H1 (cell line): ENCODE measurements at places on chromosomes 16 and 17. TPM values are rescaled to one million over a fixed set of nuclear protein-coding genes. Genes with fewer than 3 reads are reported as not detected.

GRCh38 chr17:19013226-19013625 is 8.7 kb upstream of the FAM83G start:
- no peak for DNase-seq

Gene BTBD17
- 7.0 and 7.8 TPM in 2 replicates for total RNA-seq

GRCh38 chr16:81445143-81445961 is 744 bp downstream of the CMIP start:
- no peak for DNase-seq

GRCh38 chr17:30823421-30823820 is 1.1 kb downstream of the CRLF3 start:
- no peak for DNase-seq

Gene NEUROD2
- not detected in 2 replicates for total RNA-seq

Gene TEKT5
- total RNA-seq, result not detected in 2 replicates

Gene CCL17
- not detected in 2 replicates for total RNA-seq

GRCh38 chr17:62478424-62478879 is at the start of gene TLK2:
TLK2 (plus strand) TSS chr17:62478825; CDS start chr17:62481126, 2,301 bp downstream.
- DNase-seq, result peak; percentile 29

DNA sequence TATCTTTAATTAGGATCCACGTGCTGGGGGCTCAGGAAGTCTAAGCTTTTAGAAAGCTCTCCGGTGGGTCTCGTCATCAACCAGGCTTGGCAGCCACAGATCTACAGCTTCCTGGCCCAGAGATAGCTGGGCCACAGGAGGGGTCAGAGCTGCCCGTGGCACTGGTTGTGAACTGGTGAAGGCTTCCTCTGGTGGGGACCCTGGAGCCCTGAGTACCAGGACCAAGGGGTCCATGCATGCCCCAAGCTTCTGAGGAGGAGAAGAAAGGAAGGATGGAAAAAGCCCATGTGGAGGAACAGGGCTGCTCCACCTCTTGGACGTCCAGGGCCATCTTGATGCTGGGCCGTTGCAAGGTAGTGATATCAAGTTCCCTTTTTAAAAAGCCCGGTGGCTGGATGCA is 13.3 kb downstream of the RMI2 start:
- no peak for DNase-seq

Gene SLC52A1
- total RNA-seq, result 0.61 and 0.63 TPM in 2 replicates

Gene NACA2
- total RNA-seq, result not detected in 2 replicates

GRCh38 chr16:52389045-52389444 is 157.9 kb downstream of the TOX3 start:
- no peak for DNase-seq

GRCh38 chr17:20028443-20028842 is 19.3 kb downstream of the SPECC1 start:
- DNase-seq, result no peak

DNA sequence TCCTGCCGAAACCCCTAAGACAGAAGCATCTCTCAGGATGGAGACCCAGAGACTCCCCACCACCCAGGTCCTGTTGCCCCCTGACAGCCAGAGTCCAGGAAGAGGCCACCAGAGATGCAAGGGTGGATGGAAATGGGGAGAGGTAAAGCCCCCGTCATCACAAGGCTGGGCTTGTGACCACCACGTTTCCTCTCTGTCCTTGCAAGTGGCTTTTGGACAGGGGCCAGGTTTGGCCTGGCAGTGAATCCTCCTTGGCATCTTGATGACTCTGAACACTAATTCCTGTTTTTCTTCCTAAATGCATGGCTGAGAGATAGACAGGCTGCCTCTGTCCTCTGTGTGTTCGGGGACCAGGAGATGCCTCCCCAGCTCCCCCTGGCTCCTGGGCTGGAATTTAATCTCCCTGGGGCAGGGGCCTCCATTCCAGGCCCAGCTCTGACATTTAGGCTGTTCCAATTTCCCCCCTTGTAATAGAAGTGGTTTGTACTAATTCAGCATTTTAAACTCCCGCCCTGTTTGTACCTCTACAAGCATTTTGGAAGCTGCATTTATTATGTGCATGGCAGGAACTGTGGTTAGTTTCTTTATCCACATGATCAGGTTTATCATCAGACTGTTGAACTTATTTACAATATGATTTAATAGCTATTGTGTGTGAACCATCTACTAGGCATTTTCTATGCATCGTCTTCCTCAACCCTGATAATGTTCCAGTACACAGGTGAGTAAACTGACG is 116.1 kb upstream of the IRX6 start:
- DNase-seq, result no peak

Gene CACNG3
- not detected in 2 replicates for total RNA-seq

DNA sequence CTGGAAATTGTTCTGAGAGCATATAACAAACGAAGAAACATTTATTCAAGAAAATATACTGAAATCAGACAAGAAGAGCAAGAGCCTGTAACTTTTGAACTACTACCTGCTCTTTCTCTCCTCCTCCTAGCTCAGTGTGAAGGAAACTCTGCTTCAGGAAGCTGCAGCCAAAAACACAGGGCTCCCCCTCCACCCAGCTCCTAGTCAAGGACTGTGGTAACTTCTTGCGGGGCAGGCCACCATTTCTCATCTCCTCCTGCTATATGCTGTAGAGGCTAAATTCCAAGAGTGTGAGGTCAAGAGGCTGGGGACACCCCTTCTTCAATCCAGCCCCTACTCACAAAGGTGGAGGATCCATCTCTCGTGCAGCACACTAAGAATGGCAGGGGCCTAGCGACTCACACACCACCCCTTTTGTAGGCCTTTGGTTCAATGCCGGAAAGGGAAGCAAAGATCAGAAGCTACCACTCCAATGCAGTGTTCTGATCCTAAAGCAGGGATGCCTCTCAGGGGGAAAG is 74.6 kb downstream of the ITFG1 start:
- no peak for DNase-seq

DNA sequence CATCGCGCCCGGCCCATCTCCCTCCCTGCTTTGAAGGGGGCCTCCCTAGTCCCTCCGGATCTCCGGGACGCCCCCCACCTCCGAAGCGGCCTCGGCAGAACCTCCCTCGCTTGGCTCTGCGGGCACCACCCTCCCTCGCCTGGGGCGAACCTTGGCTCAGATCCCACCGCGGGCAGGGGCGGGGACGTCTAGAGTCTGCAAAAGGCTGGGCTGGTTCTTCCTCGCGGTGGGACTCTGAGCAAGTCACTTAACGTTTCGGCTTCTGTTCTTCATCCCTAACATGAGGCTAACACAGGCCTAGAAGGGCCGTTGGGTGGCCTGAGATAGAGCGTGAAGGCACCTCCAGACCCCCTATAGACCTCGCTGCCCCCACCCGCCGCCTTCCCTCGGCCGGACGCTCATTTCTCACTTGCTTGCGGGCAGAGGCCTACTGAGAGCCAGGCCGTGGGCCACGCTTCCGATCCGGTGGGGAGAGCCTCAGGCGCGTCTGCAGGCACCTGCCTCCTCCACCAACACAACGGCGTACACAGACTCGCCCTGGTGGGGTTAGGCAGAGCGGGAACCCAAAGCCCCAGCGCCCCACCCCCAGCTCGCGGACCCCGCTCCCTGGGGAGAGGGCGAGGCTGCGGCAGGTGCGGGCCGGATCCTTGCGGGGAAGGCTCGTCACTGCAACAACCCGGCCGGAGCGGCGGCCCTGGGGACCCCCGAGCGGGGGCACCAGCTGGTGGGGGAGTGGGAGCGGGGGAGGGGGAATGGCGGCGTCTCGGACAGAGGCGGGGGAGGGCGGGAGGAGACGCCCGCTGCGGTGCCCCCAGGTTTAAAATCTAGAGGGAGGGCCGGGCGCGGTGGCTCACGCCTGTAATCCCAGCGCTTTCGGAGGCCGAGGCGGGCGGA is 5.4 kb downstream of the MYO1C start:
- DNase-seq, result peak; percentile 79

Gene IGFBP4
- 105 and 109 TPM in 2 replicates for total RNA-seq

Gene CPNE7
- 21.7 and 23.7 TPM in 2 replicates for total RNA-seq

GRCh38 chr17:35265566-35266141 is 22.8 kb downstream of the SLFN5 start:
- no peak for DNase-seq

DNA sequence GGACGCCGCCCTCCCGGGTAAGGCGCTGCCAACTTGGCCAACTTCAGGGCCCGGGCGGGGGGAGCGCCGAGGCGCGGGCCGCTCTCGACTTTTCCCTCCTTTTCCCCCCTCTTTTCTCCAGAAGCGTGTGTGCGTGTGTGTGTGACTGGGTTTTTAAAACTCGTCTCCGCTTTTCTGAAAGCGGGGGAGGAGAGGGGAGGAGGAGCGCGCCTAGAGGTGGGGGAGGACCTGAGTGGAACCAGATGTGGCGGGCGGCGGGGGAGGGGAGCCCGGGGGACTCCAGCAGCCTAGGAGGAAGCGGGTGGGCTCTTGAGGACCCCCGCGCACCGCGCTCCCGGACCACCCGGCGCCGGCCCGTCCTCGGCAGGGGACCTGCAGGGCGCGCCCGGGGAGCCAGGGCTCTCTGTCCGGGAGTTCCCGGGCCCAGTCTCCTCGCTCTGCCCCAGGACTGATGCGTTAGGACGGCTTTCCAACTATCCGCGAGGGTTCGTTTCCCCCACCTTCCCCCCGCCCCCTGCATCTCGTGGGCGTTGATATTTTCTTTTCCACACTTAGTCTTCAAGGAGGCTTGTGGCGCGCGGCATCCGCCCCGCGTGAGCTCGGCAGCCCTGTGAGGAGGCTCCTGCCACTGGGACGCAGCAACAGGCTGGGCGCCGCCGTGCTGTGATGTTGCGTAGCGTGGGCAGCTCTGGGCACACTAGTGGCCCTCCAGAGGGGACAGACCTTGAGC is 599 bp downstream of the MRC2 start:
- no peak for DNase-seq

DNA sequence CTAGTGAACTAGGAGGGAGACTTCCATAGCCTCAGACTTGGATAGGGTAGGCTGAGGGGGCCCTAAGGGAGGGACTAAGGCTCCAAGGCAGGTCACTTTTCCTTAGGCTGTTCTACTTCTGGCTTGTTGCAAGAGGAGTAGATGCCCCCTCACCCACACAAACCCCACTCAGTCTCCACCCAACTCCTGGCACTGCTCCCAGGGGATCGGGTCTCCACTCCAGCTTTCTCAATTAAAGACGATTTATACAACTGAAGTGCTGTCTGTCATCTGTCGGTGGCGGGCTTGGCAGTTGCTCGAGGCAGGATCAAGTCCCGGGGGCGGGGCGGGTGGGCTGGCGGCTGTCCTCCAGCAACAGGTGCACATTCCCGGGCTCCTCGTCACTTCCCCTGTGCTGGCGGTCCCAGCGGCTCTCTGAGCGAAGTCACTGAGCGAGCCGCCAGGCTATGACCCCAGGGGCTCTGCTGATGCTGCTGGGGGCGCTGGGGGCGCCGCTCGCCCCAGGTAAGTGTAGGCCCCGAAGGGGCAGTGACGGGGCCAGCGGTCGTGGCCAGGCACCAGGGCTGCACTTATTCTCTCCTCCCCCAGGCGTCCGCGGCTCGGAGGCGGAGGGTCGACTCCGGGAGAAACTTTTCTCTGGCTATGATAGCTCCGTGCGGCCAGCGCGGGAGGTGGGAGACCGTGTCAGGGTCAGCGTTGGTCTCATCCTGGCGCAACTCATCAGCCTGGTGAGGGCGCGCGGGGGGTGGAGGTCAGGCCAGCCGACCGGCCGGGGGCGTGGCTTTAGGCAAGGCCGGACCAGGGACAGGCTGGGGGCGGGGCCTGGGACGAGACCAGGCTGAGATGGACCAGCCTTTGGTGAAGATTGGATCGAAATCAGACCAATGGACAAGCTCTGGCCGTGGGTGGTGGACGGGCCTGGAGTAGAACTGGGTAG is at the start of gene CHRNB1:
Gene CHRNB1, plus strand, starts transcription at position 380 of the 937 bp plus-strand sequence. Its CDS starts 67 bp downstream, at position 447.
- DNase-seq, result no peak

GRCh38 chr17:37828651-37829124 is 83.8 kb upstream of the HNF1B start:
- DNase-seq, result no peak

GRCh38 chr17:57560319-57560705 is 184.8 kb downstream of the CCDC182 start:
- no peak for DNase-seq

Gene PLLP
- 2.3 and 2.9 TPM in 2 replicates for total RNA-seq

- no peak for DNase-seq
These were observed 50.0 kb downstream of the BEAN1 start for GRCh38 chr16:66477028-66477515.
